Dorsolateral prefrontal cortex (tissue), 122 donors: ENCODE measurements at places on chromosomes 12 and 14. TPM values are rescaled to one million over a fixed set of nuclear protein-coding genes. Genes with fewer than 3 reads are reported as not detected.

IL26 gene
- not detected for total RNA-seq

SERPINA1 gene
- 9.3 TPM for total RNA-seq

SMOC1 gene
- total RNA-seq = 30.5 TPM

HSP90AA1 gene
- 934 TPM for total RNA-seq

C14orf132 gene
- total RNA-seq = 163 TPM

ANG gene
- total RNA-seq = 2.8 TPM

DBX2 gene
- total RNA-seq = 2.8 TPM

OAS3 gene
- 12.4 TPM for total RNA-seq
